NCI-H774 (cell line): ENCODE measurements at places on chromosomes 5 and 9.

- no peak for DNase-seq
Measured at GRCh38 chr5:172502410-172502809, 48.1 kb upstream of the SH3PXD2B start.

GRCh38 chr9:94908583-94909249 lies 182.2 kb downstream of the AOPEP start:
- no peak for DNase-seq

DNA sequence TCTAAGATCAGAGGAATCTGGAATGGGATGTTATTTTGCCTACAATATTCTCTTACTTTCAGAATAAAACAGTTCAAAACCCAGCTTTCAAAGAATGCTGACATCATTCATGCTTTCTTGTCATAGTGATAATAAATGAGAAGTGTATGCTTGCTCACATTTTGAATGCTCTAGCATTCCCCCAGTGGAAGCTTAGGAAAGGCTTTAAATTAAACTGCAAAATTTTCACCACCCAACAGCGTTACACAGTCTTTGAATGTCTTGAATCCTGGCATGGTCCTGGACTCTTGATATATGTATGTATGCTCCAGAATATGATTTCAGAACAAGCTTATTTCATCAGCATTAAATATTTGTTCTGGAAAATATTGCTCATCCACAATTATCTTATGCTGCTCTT lies 964.3 kb upstream of the NUDT12 start:
- DNase-seq = no peak

- no peak for DNase-seq
Measured at GRCh38 chr5:158873104-158873503, 226.6 kb downstream of the EBF1 start.

GRCh38 chr5:77409870-77410621 lies 82.1 kb downstream of the WDR41 start:
- DNase-seq = no peak

- DNase-seq = no peak
Measured at GRCh38 chr5:130496215-130496614, 592.0 kb downstream of the CHSY3 start.

DNA sequence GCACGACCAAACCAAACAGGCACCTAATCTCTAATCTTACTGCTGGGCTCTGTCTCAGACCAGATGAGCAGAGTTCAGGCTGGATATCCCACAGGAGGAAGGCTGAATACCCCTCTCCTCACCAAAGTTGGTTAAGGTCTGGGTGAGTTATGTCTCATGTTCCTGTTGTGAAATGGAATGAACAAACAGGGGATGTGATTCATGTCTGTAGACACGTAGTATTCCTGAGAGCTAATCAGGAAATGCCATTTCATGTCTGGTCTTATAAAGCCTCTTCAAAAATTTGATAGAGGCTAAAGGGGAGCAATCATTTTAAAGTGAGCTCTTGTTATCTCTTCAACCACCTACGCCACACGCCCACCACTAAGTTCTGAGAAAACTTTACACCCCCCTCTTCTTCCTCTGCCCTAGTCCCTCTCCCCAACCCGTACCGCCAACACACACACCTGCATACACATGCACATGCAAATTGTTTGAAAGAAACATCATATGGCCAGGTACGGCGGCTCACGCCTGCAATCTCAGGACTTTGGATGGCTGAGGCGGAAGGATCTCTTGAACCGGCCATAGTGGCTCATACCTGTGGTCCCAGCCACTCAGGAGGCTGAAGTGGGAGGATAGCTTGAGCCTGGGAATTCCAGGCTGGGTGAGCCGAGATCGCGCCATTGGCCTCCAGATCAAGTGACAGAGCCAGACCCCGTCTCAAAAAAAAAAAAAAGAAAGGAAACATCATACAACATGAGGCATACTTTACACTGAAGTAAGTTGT lies 69.8 kb upstream of the RAI14 start:
- no peak for DNase-seq

GRCh38 chr9:83132768-83133167 lies 69.8 kb upstream of the RASEF start:
- no peak for DNase-seq

DNA sequence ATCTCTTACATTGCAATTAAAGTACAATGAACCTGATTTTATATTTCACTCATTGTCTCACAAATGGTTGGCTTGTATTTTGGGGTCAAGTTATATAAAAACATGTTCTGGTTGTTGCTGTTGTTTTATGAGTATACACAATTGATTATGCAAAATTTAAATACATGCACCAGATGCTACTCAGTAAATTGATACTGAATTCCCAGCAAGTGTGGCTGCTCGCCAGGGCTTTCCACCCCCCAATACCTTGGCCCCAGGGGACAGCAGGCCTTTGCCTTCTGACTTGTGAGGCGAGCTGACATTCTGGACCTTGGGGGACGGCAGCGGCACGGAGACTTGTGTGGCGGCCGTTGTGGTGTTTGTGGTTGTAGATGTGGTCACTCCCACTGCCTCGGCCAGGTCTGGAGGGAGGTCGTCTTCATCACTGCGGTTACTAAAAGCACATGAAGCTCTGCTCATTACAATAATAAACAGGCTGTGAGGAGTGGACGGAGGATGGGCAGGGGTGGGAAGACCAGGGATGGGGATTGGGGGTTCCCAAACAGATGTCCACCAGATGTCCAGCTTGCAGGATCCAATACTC lies 27.0 kb upstream of the FRRS1L start:
- no peak for DNase-seq

DNA sequence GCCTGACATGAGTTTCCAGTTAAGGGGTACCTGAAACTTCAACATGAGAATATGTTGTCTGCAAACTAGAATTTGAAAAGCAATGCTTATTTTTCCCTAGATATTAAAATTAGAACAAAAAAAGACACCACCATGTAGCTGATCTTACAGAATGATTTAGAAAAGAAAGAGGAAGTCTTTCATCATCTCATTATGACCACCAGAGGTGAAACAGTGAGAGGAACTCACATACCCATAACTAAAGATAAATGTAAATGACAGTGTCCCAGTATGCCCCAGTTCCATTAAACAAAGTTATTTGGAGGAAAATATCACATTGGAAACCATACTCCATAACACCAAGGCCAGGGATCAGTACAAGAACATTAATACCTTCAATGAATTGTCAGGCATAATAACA lies 6.9 kb downstream of the TAF7 start:
- DNase-seq = no peak

- DNase-seq = no peak
Measured at GRCh38 chr5:143347698-143348344, 55.7 kb downstream of the NR3C1 start.

DNA sequence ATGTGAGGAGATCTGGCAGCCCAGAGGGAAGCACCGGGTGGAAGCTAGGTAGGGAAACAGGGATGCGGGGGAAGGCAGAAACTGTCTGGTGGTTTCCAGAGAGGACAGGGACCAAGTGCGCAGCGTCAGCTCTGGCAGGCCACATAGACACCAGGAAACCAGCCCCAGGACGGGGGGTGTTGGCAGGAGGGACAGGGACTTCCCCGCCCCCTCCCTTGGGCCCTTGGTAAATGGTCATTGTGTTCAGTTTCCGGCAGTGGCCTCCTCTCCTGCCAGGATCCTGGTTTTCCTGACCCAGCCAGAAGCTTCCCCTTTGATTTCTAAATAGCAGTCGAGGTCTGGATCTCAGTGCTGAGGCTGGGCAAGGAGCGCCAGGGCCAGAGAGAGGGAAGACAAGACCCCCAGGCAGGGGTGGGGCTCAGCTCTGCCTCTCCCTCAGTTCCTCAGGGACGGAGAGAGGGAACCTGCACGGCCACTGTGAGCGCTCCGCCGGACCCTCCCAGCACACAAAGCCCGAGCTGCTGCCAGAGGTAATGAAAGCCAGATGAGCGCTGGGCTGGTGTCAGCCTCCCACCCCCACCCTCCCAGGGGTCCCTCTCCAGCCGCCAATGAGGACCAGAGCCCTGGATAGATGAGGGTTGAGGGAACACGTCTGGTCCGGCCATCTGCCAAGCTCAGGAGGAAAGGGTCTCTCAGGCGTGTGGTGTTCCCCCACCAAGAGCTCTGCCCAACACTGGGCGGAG lies 1.8 kb downstream of the RALGDS start:
- DNase-seq = no peak

GRCh38 chr9:82247318-82247717 lies 258.7 kb downstream of the SPATA31D1 start:
- DNase-seq = no peak

DNA sequence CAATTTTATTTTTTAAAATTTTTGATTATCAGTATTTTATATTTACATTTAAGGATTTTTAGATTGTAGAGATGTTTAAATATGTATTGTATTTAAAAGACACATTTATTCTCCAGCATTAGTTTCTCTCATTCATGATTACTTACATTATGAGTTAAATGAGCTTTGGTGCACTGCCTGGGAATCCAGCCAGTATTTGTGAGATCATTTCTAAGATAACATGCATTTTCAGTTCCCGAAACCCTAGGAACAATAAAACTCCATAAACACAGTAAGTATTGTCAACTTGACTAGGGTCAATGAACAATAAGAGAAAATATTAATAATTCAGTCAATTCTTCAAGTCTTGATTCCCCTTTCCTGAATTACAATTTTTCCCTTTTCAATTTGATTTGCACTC lies 403.3 kb downstream of the PLK2 start:
- DNase-seq = no peak

GRCh38 chr9:98521141-98521540 lies 187.6 kb downstream of the GABBR2 start:
- DNase-seq = no peak

- DNase-seq = no peak
Measured at GRCh38 chr9:5352637-5353248, 13.1 kb upstream of the RLN1 start.

GRCh38 chr5:4097199-4097598 lies 501.6 kb downstream of the IRX1 start:
- DNase-seq = no peak

DNA sequence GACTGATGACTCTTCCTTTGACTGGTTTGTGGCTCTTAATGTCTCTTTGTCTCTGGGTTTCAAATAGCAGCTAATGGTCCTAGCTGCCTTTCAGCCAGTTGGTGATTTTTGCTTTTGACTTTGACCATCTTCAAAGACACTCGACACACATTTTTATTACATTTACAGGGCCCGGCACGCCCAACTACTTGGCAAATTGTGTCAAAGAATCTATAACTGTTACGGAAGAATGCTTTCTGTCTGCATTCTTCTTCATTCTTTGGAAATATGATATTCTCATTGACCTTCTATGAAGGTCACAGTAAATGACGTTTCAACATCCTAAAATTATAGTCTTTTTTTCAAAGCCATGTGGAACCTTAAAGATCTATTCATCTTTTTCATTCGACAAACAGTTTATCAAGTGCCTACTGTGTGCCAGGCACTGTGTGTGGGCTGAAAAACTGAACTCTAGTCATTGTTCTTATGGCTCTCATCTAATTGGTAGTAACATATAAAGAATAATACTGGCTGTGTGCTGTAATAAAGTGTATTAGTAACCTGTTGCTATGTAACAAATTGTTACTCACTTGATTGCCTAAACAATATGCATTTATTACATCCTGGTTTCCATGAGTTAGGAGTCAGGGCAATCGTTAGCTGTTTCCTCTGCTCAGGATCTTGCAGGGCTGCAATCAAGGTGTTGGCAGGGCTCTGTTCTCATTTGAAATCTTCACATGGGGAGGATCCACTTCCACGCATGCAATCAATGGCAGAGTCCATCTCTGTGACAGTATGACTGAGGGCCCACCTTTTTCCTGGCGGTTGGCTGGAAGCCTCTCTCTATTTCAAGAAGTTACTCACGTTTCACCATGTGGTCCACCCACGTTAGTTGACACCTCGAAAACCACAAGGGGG lies 7.0 kb upstream of the WHRN start:
- DNase-seq = no peak

GRCh38 chr9:134306636-134307600 lies 19.3 kb upstream of the RXRA start:
- DNase-seq = no peak

DNA sequence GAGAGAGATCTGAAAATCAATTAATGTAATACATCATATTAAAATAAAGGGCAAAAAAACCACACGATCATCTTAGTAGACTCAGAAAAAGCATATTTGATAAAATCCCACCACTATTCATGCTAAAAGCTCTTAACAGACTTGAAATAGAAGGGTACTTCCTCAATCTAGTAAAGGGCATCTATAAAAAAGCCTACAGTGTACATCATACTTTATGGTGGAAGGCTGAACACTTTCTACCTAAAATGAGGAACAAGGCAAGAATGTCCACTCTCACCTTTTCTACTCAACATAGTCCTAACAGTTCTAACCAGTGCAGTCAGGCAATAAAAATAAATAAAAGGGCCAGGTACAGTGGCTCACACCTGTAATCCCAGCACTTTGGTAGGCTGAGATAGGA lies 38.9 kb downstream of the POLK start:
- DNase-seq = no peak

GRCh38 chr9:88801214-88801796 lies 190.0 kb upstream of the S1PR3 start:
- DNase-seq = no peak

DNA sequence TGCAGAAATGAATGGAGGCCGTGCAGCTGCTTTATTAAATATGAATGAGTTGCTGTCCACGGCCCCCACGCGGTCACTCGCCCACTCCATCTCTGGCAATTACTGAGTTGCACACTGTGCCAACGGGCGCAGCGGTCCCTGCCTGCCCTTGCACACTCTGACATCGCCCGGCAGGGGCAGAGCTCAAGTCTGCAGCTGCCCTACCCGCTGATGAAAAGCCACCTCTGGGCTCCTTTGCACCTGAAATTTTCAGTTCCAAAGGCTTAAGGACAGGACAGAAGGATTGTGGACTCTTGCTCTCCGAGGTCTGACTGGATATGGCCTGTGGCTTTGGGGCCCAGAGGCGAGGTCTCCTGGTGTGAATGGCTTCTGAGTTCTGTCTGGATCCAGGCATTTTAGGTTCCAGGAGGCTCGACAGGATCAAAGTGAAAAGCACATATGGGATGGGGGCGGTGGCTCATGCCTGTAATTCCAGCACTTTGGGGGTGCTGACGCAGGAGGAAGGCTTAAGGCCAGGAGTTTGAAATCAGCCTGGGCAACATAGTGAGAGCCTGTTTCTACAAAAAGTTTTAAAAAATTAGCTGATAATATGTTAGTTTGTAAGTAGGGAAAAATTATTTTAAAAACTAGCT lies 201.8 kb downstream of the PAX5 start:
- no peak for DNase-seq

DNA sequence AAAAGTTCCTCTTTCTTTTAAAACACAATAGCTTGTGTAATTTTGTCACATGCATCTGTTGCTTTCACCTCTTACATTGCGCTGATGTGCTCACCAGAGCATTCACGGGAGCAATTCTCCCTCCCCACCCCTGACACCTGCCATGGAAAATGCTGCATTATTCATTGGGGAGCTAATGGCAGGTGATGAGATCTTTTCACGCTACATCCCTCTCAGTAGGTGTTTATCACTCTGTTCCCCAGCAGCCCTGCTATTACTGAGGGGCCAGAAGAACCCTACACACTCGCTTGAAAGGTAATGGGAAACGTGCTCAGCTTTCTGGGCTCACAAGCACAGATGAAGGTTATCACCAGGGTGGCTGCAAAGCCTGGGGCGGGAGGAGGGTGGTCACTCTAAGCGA lies 398.0 kb downstream of the PSAT1 start:
- DNase-seq = no peak
